Stimulated activated CD4-positive, alpha-beta T cell treated with anti-CD3 and anti-CD28 coated beads, Interleukin-15, amount 100 ng/mL, for 48 hours (primary cell): ENCODE measurements at places on chromosomes 6 and 20.

DNA sequence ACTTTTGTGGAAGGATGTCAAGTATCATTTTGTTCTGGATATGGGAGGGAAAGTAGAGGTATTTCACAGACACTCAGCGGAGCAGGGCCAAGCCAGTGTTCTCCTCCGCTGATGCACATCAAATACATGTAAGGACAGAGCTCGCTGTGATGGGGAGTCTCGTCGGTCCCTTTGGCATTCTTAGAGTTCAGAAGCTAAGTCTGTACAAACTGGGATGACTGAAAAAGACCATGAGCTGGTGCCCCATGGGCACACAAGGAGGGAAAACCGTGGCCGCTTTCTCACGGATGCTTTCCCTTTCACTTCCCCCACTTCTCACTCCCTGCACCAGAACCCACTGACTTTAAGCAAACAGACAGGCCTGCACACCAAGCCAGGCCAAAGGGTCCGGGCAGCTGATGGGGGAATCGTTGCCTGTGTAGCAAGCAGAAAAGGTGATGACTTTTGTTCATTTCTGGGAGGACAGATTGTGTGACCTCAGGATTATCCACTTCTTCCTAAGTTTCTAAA is 27.7 kb upstream of the MPC1 start:
- DNase-seq = no peak

DNA sequence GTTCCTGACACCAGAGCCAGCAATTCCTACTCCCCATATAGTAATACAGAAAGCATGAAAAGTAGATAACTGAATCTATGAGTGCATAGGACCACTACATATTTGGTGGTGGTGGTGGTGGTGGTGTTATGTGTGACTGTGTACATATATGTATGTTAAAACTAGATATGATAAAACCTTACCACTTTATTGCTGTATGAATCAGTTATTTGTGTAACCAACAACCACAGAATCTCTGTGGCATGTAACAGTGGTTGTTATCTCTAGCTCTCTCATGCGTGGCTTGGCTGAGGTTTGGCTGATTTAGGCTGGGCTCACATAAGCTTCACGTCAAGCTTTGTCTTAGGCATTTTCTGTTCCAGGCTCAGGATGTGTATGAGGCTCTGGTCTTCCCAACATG is 55.7 kb downstream of the PLCB1 start:
- no peak for DNase-seq

- DNase-seq = no peak
These were observed 7.8 kb downstream of the HRH3 start for GRCh38 chr20:62212299-62212698.

- peak; percentile 64 for DNase-seq
These were observed 11.5 kb upstream of the ZNF133 start for GRCh38 chr20:18276821-18277220.

DNA sequence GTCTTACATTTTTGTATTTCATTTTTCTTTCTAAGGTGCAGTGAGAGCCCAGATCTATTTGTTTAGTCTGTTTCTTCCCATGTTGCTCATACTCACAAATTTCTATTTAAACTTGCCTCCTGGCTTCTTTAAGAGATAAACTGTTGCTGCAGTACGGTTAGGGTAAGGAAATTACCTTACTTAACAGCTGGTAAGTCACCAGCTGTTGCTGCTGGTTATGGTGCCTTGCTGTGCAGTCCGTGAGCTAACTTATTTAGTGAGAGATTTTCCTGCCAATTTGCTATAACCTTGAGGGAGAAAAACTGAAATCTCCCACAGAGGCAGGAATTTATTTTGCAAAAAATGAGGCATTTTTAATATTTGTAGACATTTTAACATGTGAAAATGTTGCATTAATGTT is 261.0 kb downstream of the UST start:
- DNase-seq = no peak

GRCh38 chr6:34196116-34196832 is 40.4 kb upstream of the HMGA1 start:
- peak; percentile 74 for DNase-seq

DNA sequence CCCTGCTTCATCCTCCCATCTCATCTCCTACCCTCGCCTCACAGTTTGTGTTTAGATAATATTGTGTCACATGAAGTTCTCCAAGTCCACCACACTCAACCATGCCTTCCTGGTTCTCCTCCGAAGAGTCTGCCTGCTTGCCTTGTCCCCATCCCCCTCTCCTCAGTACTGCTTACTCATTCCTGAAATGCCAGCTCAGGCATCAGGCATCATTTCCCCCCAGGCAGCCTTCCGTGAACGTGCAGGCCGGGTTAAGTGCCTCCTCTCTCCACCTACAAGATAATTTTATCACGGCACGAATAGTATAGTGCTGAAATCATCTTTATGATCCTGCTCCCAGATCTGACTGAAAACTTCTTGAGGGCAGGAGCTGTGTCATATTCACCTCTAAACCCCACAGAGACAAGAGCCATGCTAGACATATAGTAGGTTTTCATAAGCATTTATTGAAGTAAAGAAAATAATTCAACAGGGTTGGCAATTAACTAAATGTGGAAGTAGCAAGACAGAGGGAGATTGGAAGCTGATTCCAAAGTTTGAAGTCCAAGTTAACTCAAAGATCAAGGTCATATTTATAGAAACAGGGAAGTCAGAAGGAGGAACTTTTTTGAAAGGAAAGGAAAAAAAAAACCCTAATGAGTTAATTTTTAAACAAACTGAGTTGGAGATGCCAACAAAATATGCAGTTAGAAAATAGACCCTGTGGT is 48.7 kb upstream of the BMP2 start:
- no peak for DNase-seq

DNA sequence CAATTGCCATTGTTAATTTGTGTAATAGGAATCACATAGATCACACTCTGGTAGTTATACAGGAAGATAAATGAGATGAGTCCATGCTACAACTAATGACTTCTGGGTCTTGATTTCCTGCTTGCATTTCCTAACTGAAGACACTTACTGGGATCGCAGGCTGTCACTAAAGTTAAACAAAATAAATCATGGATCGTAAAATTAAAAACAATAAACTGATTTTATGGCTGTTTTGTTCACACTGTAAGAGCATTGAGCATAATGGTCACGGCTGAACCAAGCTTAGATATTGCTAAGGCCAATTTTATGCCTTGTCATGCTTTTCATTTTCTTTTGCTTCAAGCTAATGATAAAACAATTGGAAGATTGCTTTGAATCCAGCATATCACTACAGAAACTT is 332.5 kb upstream of the CITED2 start:
- DNase-seq = no peak

DNA sequence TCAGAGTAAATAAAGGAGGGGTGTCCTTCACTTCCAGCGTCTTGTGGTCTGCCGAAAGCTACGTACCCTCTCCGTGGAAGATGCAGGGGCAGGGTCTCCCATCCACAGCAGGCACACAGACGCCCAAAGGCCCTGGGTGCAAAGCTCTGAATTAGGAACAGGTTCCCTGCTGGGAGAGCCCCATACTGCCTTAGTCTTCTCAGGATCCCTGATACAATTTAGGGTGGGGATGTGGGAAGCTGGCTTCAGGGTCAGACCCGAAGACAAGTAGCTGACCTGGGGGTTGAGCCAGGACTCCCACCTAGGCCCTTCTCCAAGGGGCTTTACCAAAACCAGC is 74.1 kb downstream of the TTLL2 start:
- DNase-seq = no peak
